Activated CD8-positive, alpha-beta T cell treated with anti-CD3 and anti-CD28 coated beads for 36 hours (primary cell): ENCODE measurements at places on chromosomes 3 and 15. TPM values are rescaled to one million over a fixed set of nuclear protein-coding genes. Genes with fewer than 3 reads are reported as not detected.

- peaks cover 16% of the 10 kb centered on the region for H3K4me1 ChIP-seq
- no peak overlapping the region for H3K4me3 ChIP-seq
- H3K36me3 ChIP-seq: peaks cover 24% of the 10 kb centered on the region
- DNase-seq: peak; percentile 77
Observed at GRCh38 chr3:33385423-33385822, 54.8 kb downstream of the UBP1 start.

GRCh38 chr3:101735833-101736232 lies 11.4 kb downstream of the CEP97 start:
- H3K36me3 ChIP-seq: peaks cover 64% of the 10 kb centered on the region
- H3K27ac ChIP-seq: no peak overlapping the region
- H3K4me3 ChIP-seq: no peak overlapping the region
- H3K27me3 ChIP-seq: no peaks in the 10 kb centered on the region
- no peaks in the 10 kb centered on the region for H3K4me1 ChIP-seq
- no peak for DNase-seq

- H3K27me3 ChIP-seq: peaks cover 3% of the 10 kb centered on the region
- no peaks in the 10 kb centered on the region for H3K36me3 ChIP-seq
- no peak for DNase-seq
- H3K4me1 ChIP-seq: no peaks in the 10 kb centered on the region
Observed at GRCh38 chr15:48602358-48603122, 43.0 kb downstream of the FBN1 start.

- H3K4me1 ChIP-seq: no peaks in the 10 kb centered on the region
- no peaks in the 10 kb centered on the region for H3K36me3 ChIP-seq
Observed at GRCh38 chr3:33331414-33331813, 54.2 kb downstream of the FBXL2 start.

GRCh38 chr15:29670266-29670665 lies 152.0 kb downstream of the TJP1 start:
- no peak overlapping the region for H3K27ac ChIP-seq
- H3K36me3 ChIP-seq: no peaks in the 10 kb centered on the region
- no peak overlapping the region for H3K4me3 ChIP-seq
- no peak for DNase-seq

- H3K4me1 ChIP-seq: no peaks in the 10 kb centered on the region
- no peak overlapping the region for H3K4me3 ChIP-seq
- no peak for DNase-seq
- H3K36me3 ChIP-seq: no peaks in the 10 kb centered on the region
- no peaks in the 10 kb centered on the region for H3K27me3 ChIP-seq
- no peak overlapping the region for H3K27ac ChIP-seq
Observed at GRCh38 chr15:66630801-66631351, 65.1 kb upstream of the LCTL start.

GRCh38 chr15:98900356-98900755 lies 107.2 kb downstream of the PGPEP1L start:
- H3K36me3 ChIP-seq: peaks cover 17% of the 10 kb centered on the region
- no peaks in the 10 kb centered on the region for H3K27me3 ChIP-seq
- no peak overlapping the region for H3K4me3 ChIP-seq
- no peak for DNase-seq
- no peak overlapping the region for H3K27ac ChIP-seq

GRCh38 chr15:56821721-56822425 lies 88.6 kb upstream of the ZNF280D start:
- no peak overlapping the region for H3K27ac ChIP-seq
- H3K36me3 ChIP-seq: no peaks in the 10 kb centered on the region
- no peaks in the 10 kb centered on the region for H3K4me1 ChIP-seq
- peak; percentile 55 for DNase-seq
- no peak overlapping the region for H3K4me3 ChIP-seq
- H3K27me3 ChIP-seq: no peaks in the 10 kb centered on the region

DNA sequence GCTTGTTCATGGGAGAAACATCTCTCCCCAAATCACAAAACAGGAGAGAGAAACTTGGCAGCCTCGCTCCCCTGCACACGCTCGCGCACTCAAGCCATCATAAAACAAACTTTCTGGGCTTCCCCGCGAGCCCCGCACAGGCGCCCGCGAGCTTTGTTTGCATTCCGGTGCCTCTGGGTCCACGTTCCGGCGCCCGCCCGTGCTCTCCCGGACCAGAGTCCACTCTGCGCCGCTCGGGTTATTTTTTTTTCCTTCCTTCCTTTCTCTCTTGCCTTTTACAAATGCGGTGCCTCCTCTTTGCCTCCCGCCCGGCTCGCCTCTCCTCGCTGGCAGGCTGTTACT lies 363 bp downstream of the MAGI1 start:
- peaks cover 65% of the 10 kb centered on the region for H3K27me3 ChIP-seq

DNA sequence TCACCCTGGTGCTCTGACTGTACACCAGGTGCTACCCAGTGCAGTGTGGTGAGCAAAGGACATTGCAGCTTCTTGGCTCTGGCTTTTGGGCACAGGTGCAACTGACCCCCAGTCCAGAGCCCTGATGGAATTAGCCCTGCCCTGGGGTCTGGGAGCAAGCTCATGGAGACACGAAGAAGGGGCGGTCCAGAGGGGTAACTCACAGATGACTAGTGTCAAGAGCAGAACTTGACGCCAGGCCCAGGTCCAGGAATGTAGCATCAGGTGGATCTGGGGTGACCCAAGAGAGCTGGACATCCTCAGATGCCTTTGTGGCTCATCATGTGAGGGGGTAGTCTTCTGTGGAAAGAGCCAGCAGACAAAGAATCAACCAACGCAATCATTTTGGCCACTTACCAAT lies 88.9 kb downstream of the ASB7 start:
- DNase-seq: no peak
- no peaks in the 10 kb centered on the region for H3K4me1 ChIP-seq
- no peak overlapping the region for H3K27ac ChIP-seq
- H3K36me3 ChIP-seq: no peaks in the 10 kb centered on the region
- no peak overlapping the region for H3K4me3 ChIP-seq

DNA sequence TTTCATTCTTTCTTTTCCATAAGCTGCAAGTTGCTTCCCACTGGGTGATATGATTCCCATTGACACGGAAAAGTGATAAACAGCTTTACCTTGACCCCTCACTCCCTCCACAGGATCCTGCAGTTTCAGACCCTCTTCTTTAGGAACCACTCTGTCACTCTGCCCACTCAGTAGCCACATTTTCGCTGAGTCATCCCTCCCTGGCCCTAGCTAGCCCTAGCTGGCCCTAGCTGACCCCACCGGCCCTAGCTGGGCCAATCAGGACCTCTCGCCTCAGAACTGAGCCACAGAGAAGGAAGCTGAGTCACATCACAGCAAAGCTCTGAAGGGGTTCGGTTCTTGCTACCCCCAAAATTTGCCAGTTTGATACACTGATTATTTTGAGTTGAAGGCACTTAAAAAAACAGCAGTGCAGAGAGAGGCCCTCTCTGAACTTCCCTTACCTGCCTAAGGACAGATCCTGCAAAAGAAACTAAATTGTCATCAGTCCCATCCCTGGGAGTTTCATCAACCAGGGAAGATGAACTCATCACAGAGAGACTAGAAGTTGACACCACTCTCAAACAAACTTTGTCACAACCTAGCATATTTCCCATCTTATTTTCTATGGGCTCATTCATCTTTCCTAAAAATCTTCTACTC lies 233.5 kb upstream of the PROK2 start:
- no peak for DNase-seq
- peaks cover 13% of the 10 kb centered on the region for H3K4me1 ChIP-seq
- H3K36me3 ChIP-seq: no peaks in the 10 kb centered on the region

GRCh38 chr3:11130385-11130784 lies 23.9 kb upstream of the HRH1 start:
- H3K4me1 ChIP-seq: peaks cover 3% of the 10 kb centered on the region
- H3K27ac ChIP-seq: no peak overlapping the region
- no peak for DNase-seq
- peaks cover 3% of the 10 kb centered on the region for H3K27me3 ChIP-seq
- no peaks in the 10 kb centered on the region for H3K36me3 ChIP-seq
- no peak overlapping the region for H3K4me3 ChIP-seq

DNA sequence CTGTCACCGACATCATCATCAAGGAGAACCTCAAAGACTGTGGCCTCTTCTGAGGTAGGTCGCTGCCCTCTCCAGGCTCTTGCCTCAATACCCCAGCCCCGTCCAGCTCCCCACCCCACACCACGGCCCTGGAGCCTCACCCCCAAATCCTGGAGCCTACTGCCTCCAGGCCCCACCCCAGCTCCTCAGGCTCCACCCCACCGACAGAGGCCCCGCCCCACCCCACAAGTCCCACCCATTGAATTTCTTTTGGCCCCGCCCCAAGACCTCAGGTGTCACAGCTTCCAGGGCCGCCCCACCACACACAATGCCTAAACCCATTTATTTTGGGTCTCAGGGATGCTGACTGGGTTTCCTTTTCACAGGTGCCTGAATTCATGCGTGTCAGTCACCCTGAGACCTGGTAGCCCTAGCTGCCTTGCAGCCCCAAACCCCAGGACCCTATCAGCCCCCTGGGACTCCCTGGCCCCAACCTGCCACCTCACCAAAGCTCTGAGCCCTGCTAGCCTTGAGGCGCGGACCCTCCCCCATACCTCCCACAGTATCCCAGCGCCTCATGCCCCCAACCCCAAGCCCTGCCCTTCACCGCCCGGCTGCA lies 3.6 kb downstream of the GNAT1 start:
- peak; percentile 62 for DNase-seq
- peaks cover 11% of the 10 kb centered on the region for H3K4me1 ChIP-seq
- no peaks in the 10 kb centered on the region for H3K36me3 ChIP-seq
- H3K27ac ChIP-seq: no peak overlapping the region
- H3K4me3 ChIP-seq: peak overlapping the region; percentile 18

DNA sequence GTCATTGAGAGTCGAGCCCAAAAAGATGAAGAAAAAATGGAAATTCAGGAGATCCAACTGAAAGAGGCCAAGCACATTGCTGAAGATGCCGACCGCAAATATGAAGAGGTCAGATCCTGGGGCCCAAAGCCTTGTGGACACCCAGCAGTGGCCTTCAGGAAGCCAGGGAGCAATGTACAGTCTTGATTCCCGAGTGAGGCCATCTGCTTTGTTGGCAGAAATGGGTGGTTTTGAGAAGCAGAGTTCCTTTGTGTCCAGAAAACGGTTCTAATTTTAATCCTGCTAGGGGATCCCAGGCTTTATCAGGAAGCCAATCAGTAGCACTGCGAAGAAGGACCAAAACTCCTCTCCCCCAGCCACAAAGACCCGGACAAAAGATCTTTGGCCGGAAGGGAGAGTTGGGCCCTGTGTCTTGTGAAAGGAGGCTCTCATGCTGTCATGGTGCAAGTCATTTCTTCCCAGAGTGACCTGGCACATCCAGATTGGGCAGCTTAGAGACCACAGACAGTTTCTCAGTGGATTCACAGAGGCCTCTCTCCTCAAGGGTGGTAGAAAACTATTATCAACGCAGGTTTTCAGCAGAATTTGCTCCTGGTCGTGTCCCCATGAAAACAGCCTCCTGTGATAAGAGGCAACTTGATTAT lies 17.1 kb downstream of the TPM1 start:
- DNase-seq: no peak
- H3K36me3 ChIP-seq: peaks cover 16% of the 10 kb centered on the region
- H3K27me3 ChIP-seq: no peaks in the 10 kb centered on the region
- H3K4me1 ChIP-seq: no peaks in the 10 kb centered on the region

Gene ATP2C1
- 46.4 TPM for total RNA-seq

Gene HDDC3
- total RNA-seq: 34.2 TPM

Gene SCAANT1
- total RNA-seq: not detected

Gene DZIP1L
- not detected for total RNA-seq

Gene ZNF621
- total RNA-seq: 19.1 TPM

Gene CDHR4
- not detected for total RNA-seq
